ENCODE measurements at places on chromosomes 5 and 9.

GRCh38 chr9:97419309-97419867, 7.5 kb downstream of the TDRD7 start:
- DNase-seq: no peak

GRCh38 chr5:145872486-145872885, 328 bp downstream of the GRXCR2 start:
- no peak for DNase-seq

DNA sequence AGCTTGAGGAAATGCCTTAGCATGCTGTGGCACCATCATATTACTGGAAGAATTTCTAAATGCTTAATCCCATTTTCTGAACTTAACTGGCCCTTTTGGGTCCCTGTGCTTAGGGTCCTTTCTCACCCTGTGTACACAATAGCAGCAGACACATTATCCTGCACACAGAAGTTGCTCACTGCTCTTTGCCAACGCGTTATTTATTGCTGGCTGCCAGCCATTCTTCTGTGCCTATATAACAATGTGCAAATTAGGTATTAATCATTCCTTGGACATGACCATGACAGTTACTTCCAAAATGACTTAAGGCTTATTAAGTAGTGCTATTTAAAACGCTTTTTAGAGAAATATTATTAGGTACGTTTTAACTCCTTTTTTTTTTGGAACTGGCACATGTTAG, 134.7 kb downstream of the FBN2 start:
- DNase-seq: no peak

DNA sequence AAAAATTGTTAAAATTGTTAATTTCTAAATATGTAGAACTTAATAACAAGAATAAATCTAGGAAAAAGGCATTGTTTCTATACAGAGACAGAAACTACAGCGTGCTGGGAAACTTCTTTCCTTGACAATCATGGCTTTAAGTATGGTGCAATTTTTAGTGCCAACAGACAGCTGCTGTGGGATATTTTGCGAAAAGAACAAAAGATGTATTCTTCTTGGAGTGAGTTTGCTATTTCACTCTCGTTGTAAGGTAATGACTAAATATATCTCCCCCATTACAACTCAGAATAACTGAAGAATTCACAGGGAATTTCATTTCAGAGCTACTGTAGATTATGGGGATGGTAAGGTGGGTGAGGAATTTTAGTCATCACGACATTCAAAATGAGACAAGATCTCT, 2055.0 kb upstream of the ACO1 start:
- no peak for DNase-seq

GRCh38 chr5:17890501-17890900, 256.2 kb downstream of the TAF11L14 start:
- no peak for DNase-seq

- DNase-seq: no peak
Observed at GRCh38 chr5:169020102-169020501, 280.8 kb downstream of the SLIT3 start.

All from naive thymus-derived CD8-positive, alpha-beta T cell (primary cell).